Hematopoietic multipotent progenitor cell treated with erythropoietin and hydrocortisone succinate and interleukin-3 and kit ligand, for 8 days (in vitro differentiated cells): ENCODE measurements at places on chromosomes 2 and 18.

GRCh38 chr2:98333922-98334321 is 12.3 kb upstream of the CNGA3 start:
- DNase-seq, result no peak

DNA sequence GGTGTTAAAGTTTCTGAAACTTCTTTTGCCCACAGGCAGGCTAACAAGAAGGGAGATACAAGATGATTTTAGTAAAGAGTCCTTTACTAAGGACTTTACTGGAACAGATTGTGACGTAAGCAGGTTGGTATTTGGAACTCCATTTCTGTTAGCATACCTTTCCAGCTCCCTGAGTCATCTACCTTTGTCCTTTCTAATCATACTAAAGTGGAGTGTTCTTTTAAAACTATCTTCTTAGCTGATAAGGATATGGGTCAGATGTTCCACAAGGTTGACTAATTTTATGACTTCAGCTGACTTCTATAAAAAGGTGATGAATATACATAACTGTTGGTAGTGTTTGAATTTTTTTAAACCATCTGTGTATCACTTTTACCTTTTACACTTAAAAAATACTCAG is 21.1 kb downstream of the UGP2 start:
- no peak for DNase-seq

GRCh38 chr2:236548179-236548921 is 21.3 kb upstream of the ACKR3 start:
- DNase-seq, result no peak

DNA sequence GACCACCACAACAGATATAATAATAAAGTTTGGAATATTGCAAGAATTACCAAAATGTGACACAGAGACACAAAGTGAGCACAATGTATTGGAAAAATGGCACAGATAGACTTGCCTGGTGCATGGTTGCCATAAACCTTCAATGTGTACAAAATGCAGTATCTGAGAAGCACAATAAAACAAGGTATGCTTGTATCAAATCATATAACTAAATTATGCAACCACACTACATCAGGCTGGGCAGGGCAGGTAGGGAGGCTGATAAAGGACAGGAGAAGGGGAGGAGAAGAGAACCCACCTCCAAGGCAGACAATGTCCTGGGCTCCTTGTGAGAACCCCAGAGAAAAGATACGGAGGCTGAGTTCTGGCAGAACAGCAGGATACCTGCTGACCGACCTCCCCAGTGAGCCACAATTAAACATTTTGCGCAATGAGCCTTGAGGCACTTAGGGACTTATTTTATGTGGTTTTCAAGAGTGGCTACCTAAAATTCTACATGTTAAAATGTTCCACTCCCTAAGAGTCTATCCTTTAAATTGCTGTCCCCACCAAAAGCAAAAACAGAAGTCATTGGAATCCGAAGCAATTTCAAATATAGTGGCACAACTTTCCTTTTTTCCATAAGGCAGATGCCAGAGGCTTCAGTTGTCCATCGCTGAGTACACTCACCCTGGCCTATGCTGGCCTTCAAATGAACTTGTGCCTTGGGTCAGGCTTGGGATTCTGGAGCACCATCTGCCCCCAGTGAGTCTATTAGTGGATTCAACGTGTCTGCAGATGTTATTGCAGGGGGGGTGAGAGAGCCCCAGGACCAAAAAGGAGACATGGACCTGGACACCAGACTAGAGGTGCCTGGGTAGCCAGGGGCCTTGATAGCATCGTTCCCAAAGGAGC is 16.8 kb downstream of the WDFY1 start:
- DNase-seq, result no peak

DNA sequence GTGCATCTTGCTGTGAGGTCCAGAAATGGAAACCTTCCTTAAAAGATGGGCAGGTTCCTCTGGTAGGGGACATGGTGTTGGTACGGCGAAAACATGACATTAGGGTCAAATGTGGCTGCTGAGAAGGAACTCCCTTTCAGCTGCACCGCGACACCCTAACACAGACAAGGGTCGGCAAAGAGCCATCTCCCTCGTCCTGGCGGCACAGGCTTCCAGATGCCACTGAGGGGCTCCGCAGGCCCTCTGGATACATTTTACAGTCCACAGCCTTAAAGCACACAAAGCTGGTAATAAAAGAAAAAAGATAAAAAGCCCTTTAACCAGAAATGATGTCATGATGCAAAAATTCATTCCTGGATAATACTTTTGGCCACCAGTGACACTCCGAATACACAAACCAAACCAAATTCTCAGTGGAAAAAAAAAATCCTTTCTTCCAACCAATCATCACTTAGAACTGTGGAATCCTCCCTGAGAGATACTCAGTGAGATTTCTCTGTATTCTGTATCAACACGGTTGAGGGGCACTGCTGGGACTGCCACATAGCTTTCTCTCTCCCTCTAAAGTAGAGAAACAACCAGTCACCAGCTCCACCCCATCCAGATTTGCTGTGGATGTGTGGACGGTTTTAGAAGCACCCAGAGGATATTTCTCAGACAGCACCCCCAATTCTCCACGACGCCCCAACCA is 174.8 kb downstream of the HDAC4 start:
- DNase-seq, result no peak

- DNase-seq, result no peak
Measured at GRCh38 chr18:56891870-56892269, 240.7 kb downstream of the WDR7 start.

GRCh38 chr18:58223717-58224424 is 179.8 kb downstream of the NEDD4L start:
- no peak for DNase-seq

DNA sequence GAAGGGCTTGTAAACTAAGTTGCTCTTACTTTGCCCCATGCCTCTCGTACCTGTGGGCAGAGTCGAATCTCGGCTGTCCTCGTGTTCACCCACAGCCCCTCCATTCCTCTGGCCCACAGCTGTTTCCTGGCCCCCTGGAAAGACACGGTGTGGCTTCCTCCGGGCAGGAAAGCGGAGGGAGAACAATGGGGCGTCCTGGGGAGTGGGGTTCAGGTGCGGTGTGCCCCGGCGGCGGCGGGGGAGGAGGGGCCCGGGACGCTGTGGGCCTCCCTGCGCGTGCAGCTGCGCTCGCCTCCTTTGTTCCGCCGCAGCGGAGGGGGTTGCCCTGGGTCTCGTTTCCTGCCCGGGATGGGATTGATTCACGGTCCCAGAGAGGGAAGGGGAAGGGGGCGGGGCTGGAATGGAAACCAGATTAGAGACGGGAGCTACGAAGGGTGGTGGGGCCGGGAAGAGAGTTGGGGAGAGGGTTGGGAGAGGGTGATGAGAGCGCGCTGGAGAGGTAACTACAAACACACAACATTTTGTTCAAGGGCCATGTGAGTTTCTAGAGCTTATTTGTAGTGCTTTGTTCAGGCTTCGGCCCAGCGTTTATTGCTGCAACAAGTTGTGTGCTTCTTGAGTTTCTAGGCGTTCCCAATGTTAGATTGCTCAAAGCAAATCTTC is 796 bp downstream of the MYO1B start:
- no peak for DNase-seq

GRCh38 chr2:105409717-105410116 is 10.9 kb upstream of the FHL2 start:
- no peak for DNase-seq

DNA sequence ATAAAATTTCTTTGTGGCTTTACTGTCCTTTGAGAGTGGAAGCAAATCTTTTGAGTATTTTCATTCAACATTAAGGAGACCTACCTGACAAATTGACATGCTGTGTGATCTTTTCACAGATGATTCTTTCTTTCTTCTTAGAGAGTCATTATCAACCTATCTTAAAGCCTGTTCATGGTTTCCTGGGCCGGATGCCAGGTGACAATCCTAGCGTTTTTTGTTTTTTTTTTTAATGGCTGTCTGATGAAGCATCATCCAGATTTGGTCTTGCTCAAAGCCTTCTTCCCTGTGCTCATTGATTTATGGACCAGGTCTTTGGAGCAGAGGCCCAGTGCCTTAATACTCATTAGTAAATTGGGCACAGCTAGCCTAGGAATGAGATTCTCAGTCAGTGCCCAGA is 9.8 kb upstream of the MGAT5 start:
- DNase-seq, result no peak

DNA sequence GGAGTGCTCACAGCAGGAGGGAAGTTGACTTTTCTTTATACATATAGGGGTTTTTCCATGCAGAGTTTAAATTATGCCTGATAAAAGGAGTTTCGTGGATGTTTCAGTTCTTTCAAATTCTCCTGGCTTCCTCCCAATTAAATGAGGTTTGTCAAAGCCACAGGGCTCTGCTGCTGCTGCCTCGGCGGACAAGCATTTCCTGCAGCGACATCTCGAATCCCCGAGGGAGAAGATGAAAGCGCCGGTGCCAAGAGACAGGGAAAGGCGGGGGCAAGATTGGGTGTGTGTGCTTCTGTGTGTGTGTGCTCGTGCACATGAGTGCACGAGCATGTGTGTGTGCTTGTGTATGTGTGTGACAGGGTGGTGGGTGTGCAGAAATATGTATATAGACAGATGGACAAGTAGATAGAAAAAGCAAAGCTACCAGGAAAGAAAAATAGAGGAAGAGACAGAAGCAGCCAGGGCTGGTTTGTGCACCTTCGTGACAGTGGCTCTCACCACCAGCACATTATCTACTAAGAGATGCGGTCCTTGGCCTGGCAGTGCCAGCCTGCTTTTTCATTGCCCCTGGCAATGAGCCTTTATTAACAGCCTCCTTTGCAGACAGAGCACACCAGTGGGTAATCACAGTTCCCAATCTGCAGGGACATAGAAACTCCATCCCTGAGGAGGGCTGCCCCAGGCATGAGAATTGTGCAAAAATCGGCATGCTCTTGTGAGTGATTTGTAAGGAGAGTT is 76.2 kb downstream of the CDK15 start:
- peak; percentile 43 for DNase-seq

GRCh38 chr2:77270433-77270832 is 251.7 kb downstream of the LRRTM4 start:
- no peak for DNase-seq

DNA sequence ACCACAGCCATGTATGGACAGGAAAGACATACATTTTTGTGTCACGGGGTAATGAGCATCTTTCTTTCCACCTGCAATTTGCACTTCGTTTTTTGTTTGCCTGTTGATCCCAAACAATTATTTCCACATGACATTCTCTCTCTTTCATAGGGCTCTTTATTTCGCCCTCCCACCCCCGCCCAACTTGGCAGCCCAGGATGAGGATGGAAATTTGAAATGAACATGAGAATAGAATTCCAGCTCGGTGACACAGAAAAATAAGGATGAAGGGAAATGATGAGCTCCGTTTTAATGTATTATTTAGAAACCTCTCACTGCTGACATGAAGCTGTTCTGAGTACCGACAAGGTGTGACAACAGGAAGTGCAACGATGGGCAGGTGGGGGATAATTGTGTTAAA is 443.3 kb downstream of the SOCS6 start:
- no peak for DNase-seq

DNA sequence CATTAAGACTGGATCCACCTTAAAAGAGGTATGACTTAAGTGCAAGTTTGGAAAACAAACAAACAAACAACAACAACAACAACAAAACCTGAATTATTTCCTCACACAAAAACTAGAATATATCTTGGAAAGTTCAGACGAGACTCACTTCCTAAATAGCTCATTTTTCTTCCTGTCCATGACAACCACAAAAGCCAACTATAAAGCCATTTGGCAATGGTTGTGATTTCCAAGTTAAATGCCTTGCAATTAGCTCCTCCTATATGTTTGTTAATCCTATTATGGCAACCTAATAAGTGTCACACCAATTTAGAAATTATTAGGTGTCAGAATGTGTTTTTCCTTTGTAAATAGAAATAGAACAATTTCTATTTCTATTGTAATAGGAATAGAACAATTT is 91.6 kb upstream of the ARL5A start:
- no peak for DNase-seq
